ENCODE measurements at places on chromosomes 13 and 19.

DNA sequence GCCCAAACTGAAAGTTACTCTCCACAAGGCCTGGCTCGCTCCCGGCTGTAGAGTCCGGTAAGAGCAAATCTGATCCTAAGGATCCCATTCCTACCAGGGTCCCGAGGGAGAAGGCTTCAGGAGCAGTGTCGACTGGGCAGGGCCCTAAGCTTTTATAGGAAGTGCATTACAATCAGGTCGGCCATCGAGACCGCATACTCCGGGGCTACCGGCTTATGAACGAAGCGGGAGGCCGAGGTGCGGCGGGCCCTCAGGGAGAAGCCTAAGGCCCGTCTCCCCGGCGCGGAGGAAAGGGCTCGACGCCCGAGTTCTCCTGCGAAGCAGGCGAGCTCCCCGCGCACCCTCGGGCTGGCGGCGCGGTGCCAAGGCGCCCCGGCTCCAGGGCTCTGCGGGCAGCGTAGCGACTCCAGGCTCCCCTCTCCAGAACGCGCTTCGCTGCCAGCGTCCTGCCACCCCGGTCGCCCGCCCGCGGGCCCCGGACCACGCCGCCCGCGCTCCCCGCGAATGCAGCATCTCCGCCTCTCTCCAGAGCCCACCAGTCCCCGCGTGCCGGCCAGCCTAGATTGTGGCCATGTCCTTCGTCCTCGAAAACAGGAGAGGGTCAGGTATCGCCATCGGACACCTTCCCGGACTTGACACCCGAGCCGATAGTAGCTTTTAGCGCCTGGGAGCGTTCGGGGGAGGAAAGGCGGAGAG is 1.4 kb downstream of the EFNB2 start:
- no peak for DNase-seq

- no peak for DNase-seq
Observed at GRCh38 chr13:78404846-78405360, 198.4 kb downstream of the POU4F1 start.

DNA sequence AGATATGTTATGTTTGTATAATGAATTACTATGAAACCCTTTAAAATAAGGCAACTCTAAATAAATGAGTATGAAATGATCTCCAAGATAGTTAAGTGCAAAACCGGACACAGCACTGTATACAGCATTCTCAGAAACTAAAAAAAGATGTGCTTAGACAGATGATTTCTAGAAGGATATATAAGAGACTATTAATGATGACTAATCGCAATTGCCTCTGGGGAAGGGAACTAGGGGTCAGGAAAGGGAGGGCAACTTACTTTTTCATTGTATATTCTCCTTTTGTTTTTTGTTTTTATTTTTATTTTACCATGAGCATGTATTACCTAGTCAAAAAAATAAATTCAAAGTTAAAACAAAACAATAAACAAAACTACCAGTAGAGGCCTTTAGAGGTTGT is 12.8 kb downstream of the PEG3 start:
- DNase-seq: no peak

GRCh38 chr19:7740682-7741054 is 6.7 kb downstream of the CD209 start:
- no peak for DNase-seq

- DNase-seq: no peak
Observed at GRCh38 chr19:17200408-17201079, 14.6 kb upstream of the USE1 start.

DNA sequence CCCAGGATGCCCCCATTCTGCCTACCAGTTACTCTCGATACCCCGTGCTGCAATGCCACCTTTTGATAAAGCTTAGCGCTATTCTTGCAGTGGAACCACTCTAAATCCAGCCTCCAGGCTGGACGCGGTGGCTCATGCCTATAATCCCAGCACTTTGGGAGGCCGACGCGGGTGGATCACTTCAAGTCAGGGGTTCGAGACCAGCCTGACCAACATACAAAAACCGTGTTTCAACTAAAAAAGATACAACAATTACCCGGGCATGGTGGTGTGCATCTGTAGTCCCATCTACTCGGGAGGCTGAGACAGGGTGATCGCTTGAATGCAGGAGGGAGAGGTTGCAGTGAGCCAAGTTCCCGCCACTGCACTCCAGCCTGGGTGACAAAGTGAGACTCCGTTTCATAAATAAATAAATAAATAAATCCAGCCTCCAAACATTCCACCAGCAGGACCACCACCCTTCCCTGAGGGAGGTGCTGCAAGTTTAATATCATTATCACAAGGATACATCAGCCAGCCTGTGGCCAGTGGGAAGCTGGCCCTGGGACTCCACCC is 27.7 kb downstream of the CYP2B6 start:
- no peak for DNase-seq

GRCh38 chr13:97000295-97000925 is 6.1 kb upstream of the OXGR1 start:
- no peak for DNase-seq

Data from GM18507 (cell line).